Ovary (tissue), 10 donors: ENCODE measurements at places on chromosomes 5 and 9. TPM values are rescaled to one million over a fixed set of nuclear protein-coding genes. Genes with fewer than 3 reads are reported as not detected.

DNA sequence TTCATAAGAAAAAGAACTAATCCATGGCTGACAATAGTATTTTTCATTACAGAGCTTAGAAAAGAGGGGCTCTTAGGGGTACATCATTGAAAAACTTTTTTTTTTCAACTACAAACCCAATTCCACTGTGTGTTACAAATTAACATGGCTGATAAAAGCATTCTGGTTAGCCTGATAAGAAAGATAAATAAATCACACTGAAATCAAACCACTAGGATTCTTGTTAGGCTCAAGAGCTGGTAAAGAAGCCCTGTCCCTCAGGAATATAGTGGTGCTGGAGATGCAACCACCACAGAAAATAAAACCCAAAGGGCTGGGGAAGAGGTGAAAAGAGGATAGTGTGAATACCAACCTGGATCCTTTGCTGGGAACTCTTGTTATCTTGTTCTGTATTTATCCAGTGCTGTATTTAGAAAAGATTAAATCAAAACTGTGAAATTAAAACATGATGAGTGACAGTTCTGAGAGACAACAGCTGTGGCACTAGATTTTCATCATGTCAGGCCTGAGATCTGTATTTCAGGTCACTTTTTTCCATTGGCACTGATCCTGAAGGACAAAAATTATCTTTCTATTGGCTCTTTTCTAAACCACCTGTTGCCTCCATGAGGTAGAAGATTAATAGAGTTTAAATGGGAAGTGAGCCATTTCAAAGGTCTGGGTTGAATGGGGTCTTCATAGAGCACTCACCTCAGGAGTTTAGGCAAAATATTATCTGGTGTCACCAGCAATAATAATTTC is 118.6 kb downstream of the ARRDC3 start:
- H3K27ac ChIP-seq: no peak overlapping the region
- H3K4me1 ChIP-seq: no peaks in the 10 kb centered on the region
- no peaks in the 10 kb centered on the region for H3K27me3 ChIP-seq
- H3K36me3 ChIP-seq: no peaks in the 10 kb centered on the region
- no peak overlapping the region for H3K4me3 ChIP-seq
- no peak for DNase-seq

GRCh38 chr9:112787978-112788377 is 37.4 kb downstream of the SNX30 start:
- H3K36me3 ChIP-seq: no peaks in the 10 kb centered on the region
- H3K4me1 ChIP-seq: peaks cover 7% of the 10 kb centered on the region
- no peak overlapping the region for H3K27ac ChIP-seq
- H3K27me3 ChIP-seq: no peaks in the 10 kb centered on the region
- no peak for DNase-seq
- H3K4me3 ChIP-seq: no peak overlapping the region

- no peak overlapping the region for H3K27ac ChIP-seq
- no peaks in the 10 kb centered on the region for H3K36me3 ChIP-seq
- H3K4me3 ChIP-seq: no peak overlapping the region
- H3K4me1 ChIP-seq: peaks cover 28% of the 10 kb centered on the region
- no peak for DNase-seq
Observed at GRCh38 chr5:14217587-14217986, 74.4 kb downstream of the TRIO start.

- DNase-seq: no peak
- peaks cover 8% of the 10 kb centered on the region for H3K4me1 ChIP-seq
- no peaks in the 10 kb centered on the region for H3K27me3 ChIP-seq
- H3K27ac ChIP-seq: no peak overlapping the region
Observed at GRCh38 chr9:125461636-125462190, 200.1 kb downstream of the GAPVD1 start.

DNA sequence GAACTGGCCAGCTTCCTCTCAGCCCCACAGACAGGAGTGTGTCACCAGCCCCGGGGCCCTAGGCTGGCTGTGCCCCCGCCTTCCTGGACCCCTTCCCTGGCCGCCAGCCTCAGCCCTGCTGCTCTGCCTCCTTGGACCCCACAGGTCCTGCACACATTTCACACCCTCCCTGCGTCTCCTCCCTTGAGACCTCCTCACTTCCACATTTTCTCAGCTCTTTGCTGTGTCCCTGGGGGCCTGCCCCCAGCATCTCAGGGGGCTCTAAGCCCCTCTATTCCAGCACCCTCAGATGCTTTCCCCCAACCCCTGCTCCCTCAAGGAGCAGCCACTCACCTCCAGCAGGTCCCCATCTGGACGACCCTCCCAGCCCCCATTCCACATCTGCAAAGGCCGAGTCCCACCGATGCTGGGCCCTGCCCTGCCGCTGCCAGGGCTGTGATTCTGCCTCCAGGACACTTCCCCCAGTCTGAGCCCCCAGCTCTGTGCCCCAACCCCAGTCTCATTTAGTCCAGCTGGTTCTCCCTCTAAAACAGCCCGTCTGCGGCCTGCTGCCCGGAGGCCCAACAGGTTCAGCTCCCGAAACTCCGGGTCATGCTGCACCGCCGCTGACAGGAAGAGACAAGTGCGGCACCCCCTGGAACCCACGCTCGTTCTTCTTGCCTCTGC is 4.2 kb downstream of the SLC34A3 start:
- H3K36me3 ChIP-seq: no peaks in the 10 kb centered on the region
- H3K4me3 ChIP-seq: no peak overlapping the region
- DNase-seq: no peak
- H3K4me1 ChIP-seq: peaks cover 11% of the 10 kb centered on the region

- H3K4me3 ChIP-seq: no peak overlapping the region
- no peak overlapping the region for H3K27ac ChIP-seq
- H3K27me3 ChIP-seq: no peaks in the 10 kb centered on the region
Observed at GRCh38 chr5:39100851-39101396, 26.7 kb upstream of the RICTOR start.

DNA sequence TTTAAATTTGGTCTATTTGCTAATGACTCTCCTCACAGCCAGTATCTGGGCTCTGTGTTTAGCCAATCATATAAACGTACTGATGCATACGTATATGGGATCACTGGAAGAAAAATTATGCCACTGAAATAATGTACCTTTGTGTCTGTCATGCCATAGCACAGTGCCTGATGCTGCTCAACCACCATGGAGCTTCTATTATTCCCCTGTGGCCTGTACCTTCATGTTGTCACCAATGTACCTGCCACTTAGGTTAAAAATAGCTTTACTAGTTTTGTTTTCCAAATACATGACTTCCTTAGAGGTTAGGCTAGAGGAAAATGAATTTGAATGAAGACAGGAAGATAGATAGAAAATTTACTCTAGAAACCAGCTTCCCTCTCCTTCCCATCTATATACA is 34.6 kb downstream of the HACD4 start:
- H3K4me3 ChIP-seq: no peak overlapping the region
- H3K27me3 ChIP-seq: no peaks in the 10 kb centered on the region

- no peak for DNase-seq
- no peak overlapping the region for H3K4me3 ChIP-seq
Observed at GRCh38 chr5:72380492-72381274, 60.5 kb downstream of the PTCD2 start.

GRCh38 chr5:123180178-123180577 is 91.1 kb downstream of the PRDM6 start:
- no peaks in the 10 kb centered on the region for H3K27me3 ChIP-seq
- H3K36me3 ChIP-seq: no peaks in the 10 kb centered on the region
- H3K4me1 ChIP-seq: peaks cover 2% of the 10 kb centered on the region
- no peak for DNase-seq

DNA sequence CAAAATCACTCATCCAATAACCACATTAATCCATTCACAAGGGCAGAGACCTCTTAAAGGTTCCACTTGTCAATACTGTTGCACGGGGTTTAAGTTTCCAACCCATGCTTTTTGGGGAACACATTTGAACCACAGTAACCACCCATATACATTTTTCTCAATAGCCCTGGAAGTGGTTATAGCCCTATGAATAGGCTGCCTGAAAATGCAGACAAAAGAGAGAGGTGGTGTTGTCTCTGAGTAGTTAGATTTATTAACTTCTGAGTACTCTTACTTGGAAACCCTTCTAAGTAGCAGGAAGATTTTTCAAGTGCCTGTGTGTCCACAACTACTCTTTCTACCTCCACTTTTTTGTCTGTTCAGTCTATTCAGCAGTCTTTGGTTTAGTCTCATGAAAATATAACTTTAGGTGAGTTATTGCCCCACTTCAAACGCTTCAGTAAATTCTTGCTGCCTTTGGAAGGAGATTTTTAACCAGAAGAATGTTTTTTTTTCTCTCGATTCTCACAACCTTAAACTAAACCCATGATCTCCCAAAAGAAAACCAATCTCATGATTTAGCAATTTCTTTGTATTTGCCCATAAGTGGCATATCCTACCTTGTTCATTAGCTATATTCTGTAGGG is 42.6 kb downstream of the ARHGEF28 start:
- H3K4me3 ChIP-seq: no peak overlapping the region
- no peak for DNase-seq
- H3K27ac ChIP-seq: no peak overlapping the region

GRCh38 chr5:169828385-169828784 is 151.9 kb downstream of the INSYN2B start:
- H3K4me1 ChIP-seq: no peaks in the 10 kb centered on the region
- H3K27me3 ChIP-seq: no peaks in the 10 kb centered on the region
- H3K4me3 ChIP-seq: no peak overlapping the region
- H3K36me3 ChIP-seq: no peaks in the 10 kb centered on the region

GRCh38 chr9:129237803-129238202 is 59.7 kb upstream of the IER5L start:
- no peak overlapping the region for H3K4me3 ChIP-seq
- no peak overlapping the region for H3K27ac ChIP-seq
- H3K4me1 ChIP-seq: peaks cover 2% of the 10 kb centered on the region
- no peaks in the 10 kb centered on the region for H3K36me3 ChIP-seq
- no peaks in the 10 kb centered on the region for H3K27me3 ChIP-seq

GRCh38 chr9:8963885-8964284 is 1164.3 kb upstream of the DMAC1 start:
- H3K4me3 ChIP-seq: no peak overlapping the region
- DNase-seq: no peak
- H3K27ac ChIP-seq: no peak overlapping the region
- H3K4me1 ChIP-seq: peaks cover 7% of the 10 kb centered on the region

GRCh38 chr5:171667341-171668096 is 118.1 kb upstream of the SMIM23 start:
- no peaks in the 10 kb centered on the region for H3K36me3 ChIP-seq
- H3K27me3 ChIP-seq: no peaks in the 10 kb centered on the region
- no peaks in the 10 kb centered on the region for H3K4me1 ChIP-seq
- DNase-seq: no peak
- H3K27ac ChIP-seq: no peak overlapping the region

DNA sequence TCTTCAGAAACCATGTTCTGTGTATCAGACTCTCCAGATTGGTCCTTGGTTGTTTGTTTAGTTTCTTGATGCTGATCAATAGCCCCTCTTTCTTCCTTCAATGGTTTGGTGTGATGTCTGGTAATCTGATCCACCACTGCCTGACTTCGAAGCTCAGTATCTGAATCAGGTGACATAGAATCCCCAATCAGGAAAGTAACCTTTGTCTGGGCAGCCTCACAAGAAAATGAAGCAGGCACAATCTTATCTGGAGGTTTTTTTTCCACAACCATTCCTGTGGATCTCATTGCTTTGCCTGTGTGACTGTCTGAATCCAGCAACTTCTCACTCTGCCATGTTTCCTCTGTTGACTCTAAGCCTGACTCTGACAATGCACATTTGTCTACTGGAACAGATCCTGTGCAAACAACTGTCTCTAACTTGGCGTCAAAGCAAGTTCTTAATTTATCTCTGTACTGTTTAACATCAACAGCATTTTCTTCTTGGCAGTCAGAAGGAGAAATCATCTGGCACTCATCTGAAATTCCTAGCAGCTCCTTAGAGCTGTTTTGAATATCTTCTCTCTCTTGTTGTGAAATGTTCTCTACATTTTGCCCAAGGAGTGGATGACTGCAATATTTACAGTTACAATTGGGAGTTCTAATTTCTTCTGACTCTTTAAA is 37.1 kb upstream of the RAPGEF6 start:
- peak overlapping the region; percentile 78 for H3K27ac ChIP-seq
- peaks cover 16% of the 10 kb centered on the region for H3K4me1 ChIP-seq
- H3K4me3 ChIP-seq: no peak overlapping the region
- DNase-seq: no peak
- H3K27me3 ChIP-seq: no peaks in the 10 kb centered on the region

KIF24 gene
- polyA plus RNA-seq: 0.47 TPM

THOC3 gene
- polyA plus RNA-seq: 28.0 TPM

UBE2QL1 gene
- 6.4 TPM for polyA plus RNA-seq

SAXO1 gene
- 0.07 TPM for polyA plus RNA-seq

SPINK6 gene
- not detected for polyA plus RNA-seq

GABRA6 gene
- polyA plus RNA-seq: not detected

CNTNAP3 gene
- 1.3 TPM for polyA plus RNA-seq
